ENCODE measurements at places on chromosomes 5 and 9.

GRCh38 chr5:94993491-94993890, 291.4 kb downstream of the MCTP1 start:
- no peak for ATAC-seq

- no peak for ATAC-seq
Observed at GRCh38 chr9:73810585-73811215, 659.0 kb downstream of the ANXA1 start.

GRCh38 chr5:62812621-62813255, 234.1 kb downstream of the LRRC70 start:
- ATAC-seq = no peak

DNA sequence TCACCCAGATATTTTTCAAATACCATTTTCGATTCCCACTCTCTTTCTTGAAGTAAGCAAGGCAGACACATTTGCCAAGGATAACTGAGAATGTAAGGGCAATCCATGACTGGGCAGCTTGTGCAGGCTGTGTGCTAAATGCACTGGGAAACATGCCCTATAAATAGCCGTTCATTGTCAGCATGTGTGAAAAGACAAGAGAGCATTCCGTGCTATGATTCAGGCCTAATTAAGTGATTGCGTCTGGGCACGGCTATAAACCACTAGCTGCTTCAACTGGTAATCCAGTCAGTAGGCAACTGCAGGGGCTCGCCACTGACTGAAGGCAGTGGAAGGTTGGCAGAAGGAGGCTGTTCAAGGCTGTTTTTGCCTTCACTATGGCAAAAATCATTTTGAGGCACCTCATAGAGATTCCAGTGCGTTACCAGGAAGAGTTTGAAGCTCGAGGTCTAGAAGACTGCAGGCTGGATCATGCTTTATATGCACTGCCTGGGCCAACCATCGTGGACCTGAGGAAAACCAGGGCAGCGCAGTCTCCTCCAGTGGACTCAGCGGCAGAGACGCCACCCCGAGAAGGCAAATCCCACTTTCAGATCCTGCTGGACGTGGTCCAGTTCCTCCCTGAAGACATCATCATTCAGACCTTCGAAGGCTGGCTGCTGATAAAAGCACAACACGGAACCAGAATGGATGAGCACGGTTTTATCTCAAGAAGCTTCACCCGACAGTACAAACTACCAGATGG, at the start of gene HSPB3:
Gene HSPB3, plus strand, starts transcription at position 287 of the 745 bp plus-strand sequence. Its CDS starts 91 bp downstream, at position 378.
- ATAC-seq = no peak

DNA sequence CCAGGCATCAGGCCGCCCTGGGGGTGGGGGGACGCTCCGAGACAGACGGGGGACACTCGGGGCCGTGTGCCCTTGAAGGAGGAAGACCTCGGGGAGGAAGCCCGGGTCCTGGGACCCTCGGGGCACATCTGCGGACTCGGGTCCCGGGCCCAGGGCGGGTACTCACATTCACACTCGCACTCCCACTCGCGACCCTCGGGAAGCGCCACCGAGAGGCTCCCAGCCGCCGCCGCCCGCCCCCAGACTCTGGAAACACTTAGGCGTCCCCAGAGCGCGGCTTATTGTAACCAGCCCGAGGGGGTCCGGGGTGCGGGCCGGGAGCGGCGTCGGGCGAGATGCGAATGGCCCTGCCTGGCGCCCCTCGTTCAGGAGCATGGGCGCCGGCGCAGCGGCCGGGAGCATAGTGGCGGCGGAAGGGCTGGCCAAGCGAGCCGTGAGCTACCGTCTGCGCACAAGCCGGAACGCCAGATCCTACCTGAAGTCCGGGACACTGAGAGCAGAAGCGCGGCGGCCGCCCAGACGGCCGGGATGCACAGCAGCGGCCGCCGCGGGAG, 559 bp downstream of the ROR2 start:
- ATAC-seq = no peak

DNA sequence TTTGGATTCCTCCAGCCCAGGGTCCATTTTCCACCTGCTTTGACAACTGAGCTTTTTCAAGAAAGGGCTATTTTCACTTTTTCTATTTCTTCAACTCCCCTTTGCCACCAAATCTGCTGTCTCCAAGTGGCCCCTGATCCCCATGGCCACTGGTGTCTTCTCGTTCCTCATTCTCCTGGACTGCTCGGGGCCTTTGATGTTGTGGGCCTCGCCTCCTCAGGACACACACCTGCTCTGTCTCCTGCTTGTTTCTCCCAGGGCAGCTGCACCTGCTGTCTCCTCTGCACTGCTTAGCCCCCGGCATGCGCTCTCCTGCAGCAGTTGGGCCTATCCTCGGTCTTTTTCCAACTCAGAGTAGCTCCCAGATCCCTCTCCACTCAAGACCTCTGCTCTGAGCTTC, 16.3 kb upstream of the NANS start:
- no peak for ATAC-seq

DNA sequence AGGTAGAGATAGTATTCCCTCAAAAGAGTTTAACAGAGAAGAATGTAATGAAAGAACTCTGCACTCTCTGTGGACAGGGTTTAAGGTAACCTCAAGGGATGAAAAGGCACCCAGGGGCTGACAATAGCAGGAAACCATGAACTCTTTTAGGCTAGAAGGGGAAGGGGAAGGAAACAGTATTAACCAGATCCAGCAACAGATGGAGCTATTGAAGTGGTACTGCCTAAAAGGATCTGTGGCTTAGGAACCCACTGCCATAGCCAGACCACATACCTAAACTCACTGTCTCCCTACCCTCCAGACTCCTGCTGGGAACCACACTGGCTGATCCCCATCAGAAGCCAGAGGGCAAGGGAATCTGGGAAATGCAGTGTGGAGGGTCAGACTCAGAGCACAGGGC, 35.5 kb downstream of the PLGRKT start:
- no peak for ATAC-seq

DNA sequence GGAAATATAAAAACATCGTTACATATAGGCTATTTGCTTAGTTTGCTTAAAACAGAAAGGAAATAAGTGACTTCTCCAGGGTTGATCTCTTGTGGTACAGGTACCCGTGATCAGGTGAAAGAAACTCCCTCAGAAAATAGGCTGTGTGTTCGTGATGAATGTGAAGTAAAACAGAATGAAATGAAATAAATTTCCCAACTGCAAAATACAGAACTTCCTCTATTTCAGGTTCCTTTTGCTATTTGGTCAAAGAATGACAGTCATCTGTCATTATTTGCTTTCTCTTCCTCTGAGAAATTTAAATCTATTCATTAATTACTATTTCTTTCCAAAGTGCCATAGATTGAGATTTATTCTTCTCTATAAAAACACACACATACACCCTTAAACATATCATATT, 408.1 kb downstream of the FAM170A start:
- no peak for ATAC-seq

- ATAC-seq = no peak
Observed at GRCh38 chr5:11596185-11596584, 308.1 kb downstream of the CTNND2 start.

DNA sequence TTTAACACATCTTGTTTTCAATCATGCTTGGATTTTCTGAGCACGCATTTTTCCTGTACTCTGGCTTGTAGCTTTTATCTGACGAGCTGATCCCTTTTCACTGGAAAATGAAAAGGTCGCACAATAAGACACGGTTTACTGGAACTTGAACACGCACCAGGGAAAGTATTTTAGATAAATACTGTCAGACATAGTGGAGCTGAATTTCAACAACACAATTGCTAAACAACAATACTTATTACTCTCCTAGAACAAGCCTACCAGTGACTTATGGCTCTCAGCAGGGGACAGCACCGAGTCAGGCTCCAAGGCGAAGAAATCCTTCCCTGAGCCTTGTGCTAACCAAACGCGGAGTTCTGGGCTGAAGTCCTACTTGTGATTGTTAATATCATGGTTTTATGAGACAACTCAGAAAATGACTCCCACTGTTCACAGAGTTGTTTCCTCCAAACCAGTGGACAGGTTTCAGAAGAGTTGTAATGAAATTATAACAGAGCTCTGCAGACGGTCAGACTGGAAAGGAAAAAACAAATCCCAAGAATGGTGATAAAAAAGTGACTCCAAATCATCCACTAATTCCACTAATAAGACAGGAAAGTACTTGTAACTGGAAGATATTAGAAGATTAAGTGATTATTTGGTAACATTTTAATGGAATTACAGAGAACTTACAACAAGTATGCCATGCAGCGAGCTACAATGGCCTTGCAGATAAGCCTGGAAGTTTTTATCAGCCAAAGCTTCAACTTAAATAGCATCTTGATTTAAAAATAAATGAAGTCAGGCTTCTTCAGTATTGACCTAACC, 359.6 kb downstream of the EBF1 start:
- no peak for ATAC-seq

DNA sequence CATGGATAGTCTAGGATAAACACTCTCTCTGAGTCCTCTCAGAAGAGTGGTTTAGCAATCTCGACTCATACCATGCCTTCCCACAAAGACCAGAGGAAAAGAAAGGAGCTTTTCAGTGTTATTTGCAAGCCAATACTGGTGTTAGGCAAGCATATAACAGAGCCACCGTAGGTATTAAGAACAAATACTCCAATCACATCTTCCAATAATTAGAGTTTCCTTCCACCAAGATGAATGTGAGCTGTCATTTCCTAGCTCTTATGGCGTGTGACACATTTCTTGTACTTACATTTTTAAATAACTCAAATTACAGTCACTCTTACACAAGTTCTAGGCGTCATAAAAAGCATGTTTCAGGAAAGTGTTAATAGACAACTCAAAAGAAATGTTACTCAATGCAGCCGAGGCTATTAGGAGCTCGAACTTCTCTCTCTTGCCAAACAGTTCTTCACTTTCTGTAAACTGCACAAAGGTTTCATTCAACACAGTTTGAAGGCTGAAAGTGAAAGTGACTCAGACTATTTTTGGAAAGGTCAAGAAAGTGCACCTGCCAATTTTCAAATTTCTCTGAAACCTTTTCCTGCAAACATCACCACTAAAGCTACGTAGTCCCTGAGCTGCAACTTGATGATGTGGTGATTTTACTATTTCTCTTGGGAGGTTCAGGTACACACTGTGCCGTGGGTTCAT, 153.8 kb downstream of the AUH start:
- peak; percentile 79 for ATAC-seq

DNA sequence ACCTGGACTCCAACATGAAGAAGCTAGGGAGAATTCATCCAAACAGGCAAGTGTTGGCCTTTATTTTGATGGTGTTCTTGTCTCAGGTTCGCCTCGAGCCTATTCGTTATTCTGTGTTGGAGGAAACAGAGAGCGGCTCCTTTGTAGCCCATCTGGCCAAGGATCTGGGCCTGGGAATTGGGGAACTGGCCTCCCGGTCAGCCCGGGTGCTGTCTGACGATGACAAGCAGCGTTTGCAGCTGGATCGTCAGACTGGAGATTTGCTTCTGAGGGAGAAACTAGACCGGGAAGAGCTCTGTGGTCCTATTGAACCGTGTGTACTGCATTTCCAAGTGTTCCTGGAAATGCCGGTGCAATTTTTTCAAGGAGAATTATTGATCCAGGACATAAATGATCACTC, 367 bp downstream of the PCDHB4 start:
- no peak for ATAC-seq

DNA sequence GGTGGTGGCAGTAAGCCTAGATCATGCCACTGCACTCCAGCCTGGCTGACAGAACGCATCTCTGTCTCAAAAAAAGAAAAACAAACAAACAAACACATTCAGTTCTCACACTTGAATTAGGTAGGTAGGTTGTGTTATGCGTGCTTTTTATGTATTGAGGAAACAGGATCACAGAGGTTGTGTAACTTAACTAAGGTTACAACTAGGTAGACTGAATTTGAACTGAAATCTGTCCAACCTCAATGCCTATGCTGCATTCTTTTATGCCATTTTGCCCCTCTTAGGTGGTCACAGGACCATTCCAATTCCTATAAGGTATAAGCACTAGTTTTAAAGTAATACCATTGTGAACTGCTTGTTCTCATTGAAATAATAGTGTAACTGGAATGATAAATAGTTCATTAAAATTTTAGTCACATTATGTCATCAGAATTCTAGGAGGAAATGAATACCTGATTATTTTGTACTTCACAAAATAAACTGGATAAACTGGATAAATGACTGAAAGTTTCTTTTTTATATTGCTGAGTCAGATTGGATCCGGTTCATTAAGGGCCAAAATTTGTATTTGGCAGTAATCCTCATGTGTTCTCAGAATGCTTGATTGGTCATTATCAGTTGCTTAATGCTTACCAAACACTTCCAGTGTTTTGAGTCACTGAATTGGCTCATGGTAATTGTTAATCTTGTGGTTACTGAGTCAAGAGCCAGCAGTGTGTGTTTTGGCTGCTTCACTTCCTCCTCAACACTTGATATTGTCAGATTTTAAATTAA, 7.1 kb downstream of the UBAP1 start:
- peak; percentile 99 for ATAC-seq

DNA sequence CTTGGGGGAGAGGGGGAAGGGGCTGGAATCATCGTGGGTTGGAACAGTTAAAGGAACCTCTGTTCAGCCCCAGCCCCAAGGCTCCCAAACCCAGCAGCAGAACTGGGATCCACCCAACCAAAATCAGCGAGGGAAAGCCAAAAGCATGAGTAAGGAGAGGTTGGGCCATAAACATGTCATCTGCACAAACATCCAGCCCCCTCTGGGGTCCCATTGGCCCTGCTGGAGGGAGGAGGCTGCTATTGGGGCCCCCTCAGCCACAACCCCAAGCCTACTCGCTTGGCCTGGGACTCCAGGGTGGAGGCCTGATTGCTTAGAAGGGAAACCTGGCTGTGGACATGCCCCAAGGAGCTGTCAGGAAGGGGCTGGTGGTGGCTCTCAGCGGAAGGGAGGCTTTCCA, 154.9 kb downstream of the FGF18 start:
- ATAC-seq = no peak

- ATAC-seq = no peak
Observed at GRCh38 chr5:102622262-102622661, 123.5 kb upstream of the SLCO6A1 start.

DNA sequence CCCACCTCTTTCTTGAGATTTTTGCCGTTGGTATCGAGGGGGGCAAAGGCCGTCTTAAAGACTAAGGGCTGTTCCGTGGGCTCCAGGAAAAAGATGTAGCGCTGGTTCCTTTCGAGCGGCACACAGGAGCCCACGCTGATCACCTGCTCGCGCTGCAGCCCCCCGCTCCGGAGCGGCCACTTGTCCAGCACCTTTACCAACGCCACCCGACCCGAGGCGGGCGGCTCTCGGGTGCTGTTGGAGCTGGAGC, 781 bp downstream of the NRG2 start:
- no peak for ATAC-seq

DNA sequence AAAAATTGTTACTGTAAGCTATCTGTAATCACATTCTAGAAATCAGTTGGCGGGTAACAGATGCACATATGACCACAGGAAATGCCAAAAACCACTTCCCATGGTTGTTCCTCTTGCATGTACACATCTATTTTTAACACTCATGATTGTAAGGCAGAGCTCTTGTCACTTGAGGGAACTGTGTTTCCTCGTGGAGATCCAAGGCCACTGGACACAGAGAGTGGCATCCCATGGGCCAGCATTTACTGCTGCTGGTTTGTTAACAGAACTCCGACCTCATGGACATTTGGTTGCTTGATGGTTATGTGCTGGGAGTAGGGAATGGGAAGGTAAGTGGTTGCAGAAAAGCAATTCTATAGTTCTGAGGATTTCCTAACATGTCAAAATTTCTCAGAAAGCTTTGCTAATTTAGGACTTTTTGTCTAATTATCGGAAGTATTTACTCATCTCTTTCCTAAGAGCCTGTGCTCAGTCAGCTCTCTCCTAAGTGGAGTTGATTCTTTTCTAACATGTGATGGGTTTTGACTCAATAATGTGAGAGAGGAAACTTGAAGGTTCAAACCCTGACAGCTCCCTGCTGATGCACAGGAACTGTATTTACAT, 202.0 kb upstream of the NR3C1 start:
- ATAC-seq = peak; percentile 53

Measured in activated CD4-positive, CD25-positive, alpha-beta regulatory T cell treated with anti-CD3 and anti-CD28 coated beads, Interleukin-2, amount 50 U/mL, for 24 hours (primary cell).